NT2/D1 (cell line): ENCODE measurements at places on chromosomes 13 and 19.
A peak's percentile ranks its signal among the peaks of the same experiment; 100 is the strongest.

- no peak for DNase-seq
Observed at GRCh38 chr13:74226791-74227475, 92.7 kb upstream of the KLF12 start.

DNA sequence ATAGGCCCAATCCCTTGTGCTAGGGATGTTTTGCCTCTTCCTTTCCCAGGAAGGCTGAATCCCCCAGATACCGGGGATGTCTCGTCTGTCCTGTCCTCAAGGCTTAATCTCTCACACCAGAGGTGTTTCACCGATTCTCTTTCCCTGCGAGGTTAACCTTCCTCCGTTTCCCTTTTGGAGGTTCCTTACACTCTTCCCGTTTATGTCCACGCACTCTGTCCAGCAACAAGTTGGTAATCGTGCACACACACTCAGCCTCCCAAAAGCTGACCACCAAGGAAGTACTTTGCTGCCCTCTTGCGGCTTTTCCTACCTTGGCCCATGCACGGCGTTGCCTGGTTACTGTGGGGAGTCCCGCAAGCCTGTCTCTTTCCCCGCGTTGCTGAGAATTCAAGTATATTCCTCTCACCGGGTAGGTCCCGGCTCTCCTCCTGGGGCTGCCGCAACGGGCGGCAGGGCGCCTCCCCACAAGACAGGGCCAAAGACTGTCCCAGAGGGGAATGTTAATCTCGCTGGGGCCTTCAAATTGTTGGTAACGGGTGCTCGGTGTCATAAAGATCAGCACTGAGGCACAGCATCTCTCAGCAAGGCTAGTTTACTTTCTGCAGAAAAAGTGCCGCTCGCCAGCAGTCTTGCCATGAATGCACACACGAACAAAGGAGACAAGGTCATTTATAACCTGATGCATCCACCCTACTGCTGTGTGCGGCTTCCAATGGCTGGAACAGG, 36.7 kb upstream of the CD177 start:
- no peak for DNase-seq

GRCh38 chr19:33032218-33032781, 32.4 kb downstream of the RHPN2 start:
- peak; percentile 55 for DNase-seq

DNA sequence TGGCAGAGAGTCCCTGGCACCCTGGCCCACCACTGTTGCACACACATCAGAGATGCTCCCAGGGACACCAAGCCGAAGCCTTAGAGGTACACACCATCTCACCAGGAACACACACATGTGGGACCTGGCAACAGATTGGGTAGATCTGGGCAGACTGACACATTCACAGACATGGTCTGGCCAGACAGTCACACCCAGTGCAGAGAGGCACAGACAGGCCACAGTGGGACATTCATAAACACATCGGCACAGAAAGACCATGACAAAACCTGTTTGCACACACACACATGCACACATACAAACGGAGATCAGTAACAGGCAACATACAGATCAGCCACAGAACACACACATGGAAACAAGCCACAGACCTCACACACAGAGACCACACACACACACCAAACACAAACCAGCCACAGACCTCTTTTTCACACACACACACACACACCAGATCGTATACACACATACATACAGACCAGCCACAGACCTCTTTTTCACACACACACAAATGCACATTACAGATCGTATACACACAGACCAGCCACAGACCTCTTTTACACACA, 6.3 kb upstream of the JUNB start:
- no peak for DNase-seq

- DNase-seq, result no peak
Observed at GRCh38 chr19:19459073-19459472, 53.6 kb downstream of the GATAD2A start.

DNA sequence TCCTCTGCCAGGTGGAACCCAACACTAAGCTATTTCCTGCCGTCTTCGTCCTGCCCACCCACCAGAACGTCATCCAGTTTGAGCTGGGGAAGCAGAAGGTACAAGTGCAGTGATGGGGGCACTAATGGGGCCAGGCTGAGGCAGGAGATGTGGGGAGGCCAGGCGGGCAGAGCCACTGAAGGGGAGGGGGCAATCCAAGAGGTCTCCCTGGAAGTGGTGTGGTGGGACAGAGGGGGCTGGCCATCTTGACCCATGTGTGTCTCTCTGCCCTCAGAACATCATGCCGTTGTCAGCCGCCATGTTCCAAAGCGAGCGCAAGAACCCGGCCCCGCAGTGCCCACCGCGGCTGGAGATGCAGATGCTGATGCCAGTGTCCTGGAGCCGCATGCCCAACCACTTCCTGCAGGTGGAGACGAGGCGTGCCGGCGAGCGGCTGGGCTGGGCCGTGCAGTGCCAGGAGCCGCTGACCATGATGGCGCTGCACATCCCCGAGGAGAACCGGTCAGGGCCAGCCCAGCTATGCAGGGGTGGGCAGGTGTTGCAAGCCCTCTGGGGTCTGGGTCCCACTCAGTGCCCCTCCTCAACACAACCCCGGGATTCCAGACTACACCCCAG, 49.6 kb downstream of the RYR1 start:
- no peak for DNase-seq

GRCh38 chr19:35212241-35212640, 16.3 kb downstream of the FAM187B start:
- DNase-seq, result no peak

- DNase-seq, result no peak
Observed at GRCh38 chr13:40288259-40288658, 378.2 kb downstream of the FOXO1 start.

DNA sequence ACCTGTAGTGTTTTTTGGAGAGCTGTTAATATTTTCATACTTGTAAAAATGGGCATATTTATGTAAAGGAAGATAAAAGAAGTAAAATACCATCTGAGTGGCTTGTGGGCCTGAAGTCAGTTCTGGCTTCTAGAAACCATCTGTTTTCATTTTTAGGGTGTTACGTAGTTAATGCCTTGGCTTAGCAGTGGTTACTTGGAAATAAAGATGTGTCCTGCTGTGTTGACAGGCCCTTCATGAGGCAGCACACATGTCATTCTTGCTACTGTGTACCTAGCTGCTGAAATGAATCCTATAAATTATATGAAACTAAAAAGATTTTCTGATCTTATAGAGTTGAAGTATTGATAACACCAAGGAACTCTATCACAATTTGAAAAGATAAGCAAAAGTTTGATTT, 16.0 kb downstream of the ILF3 start:
- no peak for DNase-seq

DNA sequence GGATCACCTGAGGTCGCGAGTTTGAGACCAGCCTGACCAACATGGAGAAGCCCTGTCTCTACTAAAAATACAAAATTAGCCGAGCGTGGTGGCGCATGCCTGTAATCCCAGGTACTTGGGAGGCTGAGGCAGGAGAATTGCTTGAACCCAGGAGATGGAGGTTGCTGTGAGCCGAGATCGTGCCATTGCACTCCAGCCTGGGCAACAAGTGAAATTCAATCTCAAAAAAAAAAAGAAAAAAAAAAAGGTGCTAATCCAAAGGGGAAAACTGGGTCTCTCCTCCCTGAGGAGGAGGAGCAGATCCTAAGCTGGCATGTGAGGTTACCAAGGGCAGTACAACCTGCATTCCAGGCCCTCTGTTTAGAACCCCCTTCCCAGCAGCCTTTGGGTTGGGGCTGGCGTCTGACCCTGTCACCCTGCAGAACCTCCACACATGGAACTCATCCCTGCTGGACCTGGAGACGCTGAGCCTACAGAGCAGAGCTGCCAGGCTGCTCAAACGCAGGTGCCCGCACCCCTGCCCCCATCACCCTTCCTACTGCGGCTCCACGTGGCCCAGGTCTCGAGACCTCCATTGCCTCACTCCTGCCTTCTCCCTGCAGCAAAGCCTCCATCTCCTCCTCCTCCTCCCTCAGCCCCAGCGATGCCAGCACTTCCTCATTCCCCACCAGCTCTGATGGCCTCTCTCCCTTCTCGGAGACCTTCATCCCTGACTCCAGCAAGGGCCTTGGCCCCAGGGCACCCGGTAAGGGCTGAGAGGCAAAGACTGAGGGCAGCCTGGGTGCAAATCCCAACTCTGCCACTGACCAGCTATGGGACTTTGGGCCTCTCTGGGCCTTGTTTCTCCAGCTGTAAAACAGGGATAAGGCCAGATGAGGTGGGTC, 6.7 kb downstream of the PROSER3 start:
- no peak for DNase-seq

DNA sequence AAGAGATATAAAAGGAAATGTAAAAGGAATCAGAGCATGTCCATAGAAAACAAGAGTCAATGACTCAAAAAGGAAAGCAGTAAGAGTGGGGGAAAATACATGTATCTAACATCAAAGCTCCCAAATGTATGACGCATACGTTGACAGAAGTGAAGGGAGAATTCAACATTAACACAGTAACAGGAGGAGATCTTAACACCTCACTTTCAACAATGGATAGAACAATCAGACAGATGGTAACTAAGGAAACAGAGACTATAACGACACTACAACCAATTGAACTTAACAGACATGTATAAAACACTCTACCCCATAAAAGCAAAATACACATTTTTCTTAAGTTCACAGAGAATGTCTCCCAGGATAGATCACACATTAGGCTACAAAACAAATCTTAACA, 774.8 kb upstream of the ARGLU1 start:
- DNase-seq, result no peak

DNA sequence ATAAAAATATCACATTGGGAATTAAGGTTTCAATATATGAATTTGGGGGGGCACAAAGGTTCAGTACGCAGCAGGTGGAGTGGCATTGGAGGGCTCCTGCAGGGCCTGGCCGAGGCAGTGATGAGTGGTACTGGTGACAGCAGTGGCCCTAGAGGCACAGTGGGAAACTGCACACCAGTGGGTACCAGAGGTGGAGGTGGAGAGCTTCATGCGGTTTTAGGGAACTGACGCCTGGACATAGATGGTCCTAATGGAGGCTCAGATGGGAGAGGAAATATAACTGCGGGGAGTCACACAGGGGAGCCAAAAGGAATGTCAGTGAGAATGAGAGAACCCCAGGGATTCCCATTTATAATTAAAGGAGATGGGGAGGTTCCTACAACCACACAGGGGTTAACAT, 156.2 kb downstream of the COG6 start:
- DNase-seq, result no peak

- no peak for DNase-seq
Observed at GRCh38 chr13:44573790-44574465, 2.2 kb downstream of the TSC22D1 start.

GRCh38 chr19:8146877-8147581, 2.4 kb downstream of the FBN3 start:
- DNase-seq, result no peak

GRCh38 chr19:6803036-6803404, 30.5 kb downstream of the VAV1 start:
- no peak for DNase-seq

GRCh38 chr19:41707502-41707812, 969 bp upstream of the CEACAM5 start:
- DNase-seq, result no peak

GRCh38 chr19:47790398-47790814, 11.9 kb downstream of the SELENOW start:
- DNase-seq, result peak; percentile 63

GRCh38 chr13:95317039-95317989, 16.1 kb upstream of the ABCC4 start:
- no peak for DNase-seq

DNA sequence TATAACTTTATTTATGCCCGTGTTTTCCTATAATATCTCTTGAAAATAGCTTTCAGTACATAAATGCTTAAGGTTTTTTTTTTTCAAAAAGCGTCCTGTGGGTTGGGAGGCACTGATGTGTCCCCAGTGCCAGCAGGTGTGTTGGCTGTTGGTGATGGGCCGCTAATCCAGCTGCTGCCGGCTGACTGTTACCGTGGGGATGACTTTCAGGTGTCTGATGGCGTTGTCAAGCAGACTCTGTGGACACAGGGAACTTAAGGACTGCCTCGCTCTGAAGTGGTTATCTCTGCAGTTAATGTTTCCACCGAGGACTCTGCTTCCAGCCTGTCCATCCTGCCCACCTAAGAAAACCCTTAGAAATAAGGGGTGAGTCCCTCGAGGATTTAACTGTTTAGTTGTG, 94.5 kb downstream of the ANKRD10 start:
- DNase-seq, result no peak

DNA sequence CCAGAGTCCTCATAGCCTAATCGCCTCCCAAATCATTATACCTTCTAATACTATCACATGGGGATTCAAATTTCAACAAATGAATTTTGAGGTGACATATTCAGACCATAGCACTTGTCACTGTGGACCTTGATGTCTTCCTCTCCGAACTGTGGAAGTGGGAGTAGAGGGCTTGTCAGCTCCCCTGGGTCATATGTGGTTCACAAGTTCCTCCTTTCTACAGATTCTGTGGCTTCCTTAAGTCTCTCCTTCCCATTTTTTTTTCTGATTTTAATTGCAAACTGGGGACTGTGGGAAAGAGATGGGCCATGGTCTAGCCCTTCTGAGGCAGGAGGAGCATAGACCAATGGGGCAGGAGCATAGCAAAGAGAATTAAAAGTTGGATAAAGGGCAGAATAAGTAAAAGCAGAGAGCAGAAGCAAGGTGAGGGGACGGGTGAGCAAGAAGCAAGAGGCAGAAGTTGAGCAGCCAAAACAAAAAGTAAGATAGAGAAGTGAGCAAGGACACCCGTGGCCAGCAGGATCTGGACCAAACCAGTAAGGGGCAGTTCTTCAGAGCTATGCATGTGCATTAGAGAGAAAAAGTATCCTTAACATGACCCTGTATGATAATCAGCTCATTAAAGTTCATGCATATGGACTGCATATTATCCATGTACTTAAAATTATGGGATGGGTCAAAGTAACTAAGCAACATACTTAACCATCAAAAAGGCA, 2.6 kb upstream of the SIGLEC7 start:
- DNase-seq, result no peak

DNA sequence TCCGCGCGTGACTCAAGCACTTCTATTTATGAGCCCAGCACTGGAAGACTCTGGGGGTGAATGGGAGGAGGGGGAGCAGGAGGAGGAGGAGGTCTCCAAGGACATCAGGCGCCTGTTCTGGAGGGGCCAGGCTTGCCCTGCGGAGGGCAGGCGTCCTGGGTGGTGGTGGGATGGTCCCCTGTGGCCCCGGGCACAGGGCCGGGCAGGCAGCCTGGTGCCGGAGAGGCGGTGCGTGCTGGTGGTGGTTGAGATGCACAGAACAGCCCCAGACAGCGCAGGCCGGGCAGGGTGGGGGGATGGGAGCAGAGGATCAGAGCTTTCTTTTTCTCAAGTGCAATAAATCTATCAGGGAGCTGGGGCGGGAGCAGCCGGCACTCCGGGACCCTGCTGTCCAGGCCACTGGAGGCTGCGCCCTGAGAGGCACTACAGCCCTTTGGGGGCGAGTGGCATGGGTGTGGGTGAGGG, 14.0 kb downstream of the NKPD1 start:
- no peak for DNase-seq
